ENCODE measurements at places on chromosomes 2 and 18.

GRCh38 chr18:8006979-8007378, 439.9 kb downstream of the PTPRM start:
- no peak for DNase-seq

DNA sequence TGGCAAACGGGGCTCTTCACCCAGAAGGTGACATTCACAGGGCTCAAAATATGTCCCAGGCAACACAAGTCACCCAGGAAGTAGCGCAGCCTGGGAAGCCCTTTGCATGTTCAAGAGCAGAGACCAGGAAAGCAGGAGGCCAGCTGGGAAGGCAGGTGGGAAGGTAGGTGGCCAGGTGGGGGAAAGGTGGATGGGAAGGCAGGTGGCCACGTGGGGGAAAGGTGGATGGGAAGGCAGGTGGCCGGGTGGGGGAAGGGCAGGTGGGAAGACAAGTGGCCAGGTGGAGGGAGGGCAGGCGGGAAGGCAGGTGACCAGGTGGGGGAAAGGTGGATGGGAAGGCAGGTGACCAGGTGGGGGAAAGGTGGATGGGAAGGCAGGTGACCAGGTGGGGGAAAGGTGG, 102.7 kb downstream of the ZNF516 start:
- no peak for DNase-seq

DNA sequence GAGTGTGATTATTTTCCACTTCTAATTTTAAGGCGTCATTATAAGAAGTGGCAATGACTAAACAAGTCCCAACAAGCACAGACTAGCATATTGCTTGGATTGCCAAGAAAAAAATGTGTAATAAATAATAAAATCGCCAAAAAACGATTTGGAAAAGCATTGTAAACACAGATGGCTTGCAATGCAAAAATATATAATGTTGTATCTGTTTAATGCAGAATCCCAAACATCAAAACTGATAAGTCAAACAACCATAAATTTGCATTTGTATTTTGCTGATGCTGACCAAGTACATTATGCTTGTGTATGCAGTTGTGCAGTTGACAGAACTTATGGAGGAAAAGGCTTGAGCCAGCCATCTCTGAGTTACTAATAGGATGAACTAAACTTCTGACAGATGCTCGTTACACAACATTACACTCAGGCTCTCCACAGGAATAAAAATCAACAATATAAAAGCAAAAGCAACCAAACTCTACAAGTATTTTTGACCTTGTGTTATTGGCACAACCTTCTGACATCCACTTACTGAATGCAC, 68.1 kb downstream of the DNER start:
- DNase-seq: no peak

DNA sequence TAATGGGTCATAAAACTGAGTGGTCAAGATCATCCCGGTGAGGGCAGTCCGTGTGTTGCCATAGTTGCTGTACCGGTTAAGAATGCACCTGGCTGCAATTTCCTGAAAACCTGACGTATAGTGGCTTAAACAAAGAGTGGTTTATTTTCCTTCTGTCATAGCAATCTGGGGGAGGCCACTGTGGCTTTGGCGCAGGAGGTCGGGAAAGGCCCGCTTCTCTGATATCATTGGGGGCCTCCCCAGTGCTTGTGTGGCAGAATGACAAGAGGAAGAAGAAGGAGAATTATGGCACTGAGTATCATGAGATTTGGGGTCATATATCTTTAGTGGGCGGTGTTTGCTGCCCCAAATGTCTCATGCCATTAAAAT, 4.4 kb downstream of the C2orf92 start:
- no peak for DNase-seq

GRCh38 chr2:211762479-211762878, 776.1 kb downstream of the ERBB4 start:
- DNase-seq: no peak

- DNase-seq: no peak
Measured at GRCh38 chr2:162734866-162735265, 103.7 kb downstream of the KCNH7 start.

DNA sequence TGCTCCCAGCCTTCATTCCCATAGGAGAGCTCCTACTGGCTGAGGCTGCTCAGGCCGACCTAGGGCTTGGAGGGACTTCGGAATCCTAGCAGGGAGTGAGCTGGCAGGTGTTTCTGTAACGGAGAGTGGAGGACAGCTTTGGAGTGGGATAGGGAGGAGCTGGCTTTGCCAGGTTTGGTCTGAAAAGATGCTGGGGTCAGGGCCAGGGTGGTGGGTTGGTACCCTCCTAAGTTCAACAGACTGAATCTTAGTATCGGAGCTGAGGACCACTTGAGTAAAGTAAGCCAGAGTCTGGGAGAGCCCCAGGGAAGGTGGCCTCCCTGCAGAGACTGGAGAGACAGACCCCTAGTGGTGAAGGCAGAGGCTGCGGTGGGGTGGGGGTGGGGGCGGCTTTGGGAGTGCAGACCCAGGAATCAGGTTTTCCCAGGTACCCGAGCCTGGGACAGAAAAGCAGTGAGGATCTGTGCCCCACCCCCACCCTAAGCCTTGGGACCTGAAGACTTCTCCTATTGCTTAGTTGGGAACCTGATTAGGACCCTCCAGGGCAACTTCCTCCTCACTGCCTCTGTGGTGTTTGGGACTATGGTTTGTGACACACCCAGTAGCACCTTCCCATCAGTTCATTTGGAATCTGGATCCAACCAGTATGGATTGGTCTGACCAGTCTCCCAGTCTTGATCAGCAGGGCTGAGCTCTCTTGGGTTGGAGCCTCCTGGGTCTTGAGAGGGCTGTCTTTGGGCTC, 3.0 kb downstream of the CNNM4 start:
- DNase-seq: no peak

Data from Jurkat, Clone E6-1 (cell line).